Articular chondrocyte of knee joint (primary cell): ENCODE measurements at places on chromosomes 11 and 22. TPM values are rescaled to one million over a fixed set of nuclear protein-coding genes. Genes with fewer than 3 reads are reported as not detected.

DRICH1 gene
- total RNA-seq = 0.11 and 0.13 TPM in 2 replicates

CDC42BPG gene
- under 0.01 TPM in 2 replicates for total RNA-seq

CASP4 gene
- 171 and 372 TPM in 2 replicates for total RNA-seq

ENTHD1 gene
- under 0.01 TPM in 1 of 2 replicates, not detected in the other for total RNA-seq

PTPN5 gene
- total RNA-seq = not detected in 2 replicates

HMOX1 gene
- total RNA-seq = 604 and 907 TPM in 2 replicates

C11orf52 gene
- 1.7 and 2.0 TPM in 2 replicates for total RNA-seq

ACTN3 gene
- total RNA-seq = under 0.01 and 0.11 TPM in 2 replicates
